Thoracic aorta (tissue), 2 donors: ENCODE measurements at places on chromosomes 5 and 9. TPM values are rescaled to one million over a fixed set of nuclear protein-coding genes. Genes with fewer than 3 reads are reported as not detected.

Gene FBLL1
- not detected for total RNA-seq

Gene CTXN3
- not detected for total RNA-seq

Gene GZMA
- 1.6 TPM for total RNA-seq

Gene SPACA9
- 8.1 TPM for total RNA-seq

Gene VAV2
- total RNA-seq: 10.1 TPM

Gene IFNB1
- not detected for total RNA-seq

Gene MAML1
- 38.1 TPM for total RNA-seq

Gene CCDC192
- not detected for total RNA-seq

Gene LRRC19
- total RNA-seq: not detected
